ENCODE measurements at places on chromosomes 5 and 9.
A peak's percentile ranks its signal among the peaks of the same experiment; 100 is the strongest.

- no peak for DNase-seq
These were observed 163.3 kb downstream of the MACROH2A1 start for GRCh38 chr5:135235551-135236227.

DNA sequence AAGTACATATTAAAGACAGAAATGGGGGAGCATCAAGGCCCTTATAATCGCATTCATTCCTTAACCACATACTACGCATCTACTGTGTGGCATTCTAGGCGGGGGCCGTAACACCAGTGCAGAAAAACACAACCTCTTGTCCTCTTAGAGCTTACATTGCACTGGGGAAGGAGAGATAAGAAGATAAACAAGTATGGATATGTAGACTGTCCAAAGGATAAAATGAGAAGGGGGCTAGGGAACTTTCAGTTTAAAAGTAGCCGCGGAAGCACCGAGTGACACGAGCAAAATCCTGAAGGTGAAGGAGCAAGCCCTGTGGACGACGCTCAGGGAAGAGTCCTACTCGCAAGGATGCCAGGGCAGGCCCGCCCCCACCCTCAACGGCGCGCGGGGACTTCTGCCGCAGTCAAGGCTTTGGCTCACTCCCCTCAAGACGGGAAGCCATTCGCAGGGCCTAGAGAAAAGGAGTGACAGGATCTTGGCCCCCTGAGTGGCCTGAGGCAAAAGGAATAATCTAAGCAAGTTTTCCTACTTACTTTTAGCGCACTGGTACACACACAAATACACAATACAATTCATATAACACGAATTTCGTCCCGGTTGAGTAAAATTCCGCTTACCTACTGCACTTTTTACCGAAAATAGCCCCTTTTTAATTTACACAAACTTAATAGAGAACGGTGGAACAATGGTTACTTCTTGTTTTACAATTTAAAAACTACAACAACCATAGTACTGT lies 1.3 kb upstream of the NIPBL start:
- DNase-seq, result peak; percentile 35

- no peak for DNase-seq
These were observed 83.2 kb upstream of the ZNF462 start for GRCh38 chr9:106779796-106780195.

GRCh38 chr5:135081240-135081639 lies 47.2 kb upstream of the PITX1 start:
- DNase-seq, result no peak

GRCh38 chr9:122116040-122116439 lies 22.9 kb upstream of the TTLL11 start:
- no peak for DNase-seq

DNA sequence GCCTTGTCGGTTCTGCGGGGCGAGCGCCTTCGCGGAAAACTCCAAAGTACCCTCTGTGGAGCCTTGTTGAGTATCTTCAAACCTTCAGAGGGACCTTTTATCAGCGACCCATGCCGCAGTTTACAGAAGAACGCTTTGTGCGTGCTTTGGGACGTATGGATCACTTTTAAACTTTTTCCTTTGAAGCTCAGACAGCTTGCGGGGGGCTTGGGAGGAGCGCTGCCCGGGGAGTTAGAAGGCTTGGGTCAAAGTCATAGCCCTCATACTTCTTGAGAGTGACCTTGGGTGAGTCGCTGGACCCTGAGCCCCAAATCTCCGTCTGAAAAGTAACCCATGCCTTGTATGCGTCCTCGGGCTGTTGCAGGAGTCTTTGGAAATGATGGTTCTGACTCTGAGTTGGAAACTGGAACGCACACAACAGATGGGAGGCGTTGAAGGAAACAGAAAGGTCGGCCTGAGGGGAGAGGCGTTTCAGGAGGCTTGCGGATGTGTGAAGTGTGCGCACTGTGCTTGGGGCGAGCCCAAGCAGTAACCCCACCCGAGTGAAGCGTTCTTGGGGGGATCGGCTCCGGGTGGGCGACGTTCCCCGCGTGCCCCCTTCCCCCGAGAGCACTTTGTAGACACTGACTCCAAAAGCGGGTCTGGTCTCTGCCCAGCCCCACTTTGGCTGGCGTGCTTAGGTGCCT lies 661 bp upstream of the SLC25A51 start:
- DNase-seq, result no peak

DNA sequence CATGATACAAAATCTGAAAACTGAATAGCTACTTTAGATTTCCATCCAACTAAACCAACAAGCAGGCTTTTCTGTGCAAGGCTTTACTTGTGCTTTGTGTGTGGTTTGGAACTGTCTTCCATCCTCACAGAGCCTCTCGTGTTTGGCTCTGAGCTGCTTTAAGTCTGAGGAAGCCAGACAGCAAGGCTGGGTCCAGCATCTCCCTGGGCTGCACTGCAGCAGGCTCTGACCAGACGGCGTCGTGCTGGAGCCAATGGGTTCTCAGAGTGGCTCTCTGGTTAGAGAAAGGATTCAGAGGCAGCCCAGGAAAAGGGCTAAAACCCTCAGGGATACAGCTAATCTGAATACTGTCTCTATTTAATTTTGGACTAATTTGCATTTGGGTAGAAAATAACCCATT lies 207.9 kb upstream of the EFNA5 start:
- no peak for DNase-seq

GRCh38 chr5:2919310-2920018 lies 168.0 kb upstream of the IRX2 start:
- DNase-seq, result no peak

DNA sequence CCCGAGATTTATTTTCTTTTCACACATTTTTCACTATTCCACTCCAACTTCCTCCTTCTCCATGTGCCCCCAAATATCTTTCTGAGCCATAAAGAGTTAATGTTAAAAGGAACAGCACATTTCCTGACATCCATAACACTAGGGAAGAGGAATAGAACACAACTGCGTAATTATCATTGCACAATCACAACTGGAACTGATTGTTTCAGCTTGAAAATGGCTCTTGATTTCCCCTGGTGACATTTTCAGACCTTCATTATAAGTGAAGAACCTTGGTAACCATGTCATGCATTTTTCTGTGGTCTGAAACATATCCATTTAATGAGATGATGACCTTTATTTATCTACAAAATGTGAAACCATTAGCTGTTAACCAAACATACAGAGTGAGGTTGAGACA lies 82.4 kb downstream of the PCSK1 start:
- DNase-seq, result no peak

DNA sequence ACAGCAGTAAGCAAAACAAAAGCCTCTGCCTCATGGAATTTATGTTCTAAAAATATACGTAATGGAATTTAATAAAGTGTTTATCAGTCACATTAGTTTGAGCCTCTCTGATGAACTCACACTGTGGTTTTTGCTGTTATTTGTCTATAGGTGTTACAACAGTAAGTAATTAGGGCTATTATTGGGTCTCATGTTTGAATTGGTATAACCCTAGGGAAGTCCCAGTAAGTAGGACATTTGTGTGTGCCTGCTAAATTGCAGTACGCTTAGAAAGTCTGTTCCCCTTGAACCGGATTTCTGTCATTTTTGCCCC lies 197.6 kb downstream of the NR3C1 start:
- no peak for DNase-seq

DNA sequence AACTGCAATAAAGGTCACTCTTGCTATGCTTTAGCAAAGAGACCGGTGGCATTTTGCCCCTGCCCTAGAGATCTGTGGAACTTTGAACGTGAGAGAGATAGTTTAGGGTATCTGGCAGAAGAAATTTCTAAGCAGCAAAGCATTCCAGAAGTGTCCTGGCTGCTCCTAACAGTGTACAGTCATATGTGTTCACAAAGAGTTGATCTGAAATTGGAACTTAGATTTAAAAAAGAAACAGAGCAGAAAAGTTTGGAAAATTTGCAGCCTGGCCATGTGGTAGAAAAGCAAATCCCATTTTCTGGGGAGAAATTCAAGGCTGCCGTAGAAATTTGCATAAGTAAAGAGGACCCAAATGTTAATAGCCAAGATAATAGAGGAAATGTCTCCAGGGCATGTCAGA lies 169.2 kb downstream of the FGF1 start:
- DNase-seq, result no peak

DNA sequence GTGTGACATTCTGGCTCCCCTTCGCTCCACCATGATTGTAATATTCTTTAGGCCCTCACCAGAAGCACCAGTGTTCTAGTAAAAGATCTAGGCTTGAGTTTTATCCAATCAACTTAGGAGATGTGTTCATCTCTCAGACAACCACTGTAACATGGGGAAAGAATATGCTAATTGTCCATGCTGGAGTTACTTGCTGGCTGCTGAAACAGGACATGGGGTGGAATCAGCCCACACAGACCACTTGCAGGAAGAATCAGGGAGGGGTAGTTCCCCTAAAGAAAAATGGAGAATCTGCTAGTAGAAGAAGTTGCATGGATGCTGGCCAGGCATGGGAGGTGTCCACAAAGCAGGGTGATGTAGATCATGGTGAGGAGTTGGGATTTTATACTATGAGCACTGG lies 86.2 kb downstream of the FEM1C start:
- no peak for DNase-seq

DNA sequence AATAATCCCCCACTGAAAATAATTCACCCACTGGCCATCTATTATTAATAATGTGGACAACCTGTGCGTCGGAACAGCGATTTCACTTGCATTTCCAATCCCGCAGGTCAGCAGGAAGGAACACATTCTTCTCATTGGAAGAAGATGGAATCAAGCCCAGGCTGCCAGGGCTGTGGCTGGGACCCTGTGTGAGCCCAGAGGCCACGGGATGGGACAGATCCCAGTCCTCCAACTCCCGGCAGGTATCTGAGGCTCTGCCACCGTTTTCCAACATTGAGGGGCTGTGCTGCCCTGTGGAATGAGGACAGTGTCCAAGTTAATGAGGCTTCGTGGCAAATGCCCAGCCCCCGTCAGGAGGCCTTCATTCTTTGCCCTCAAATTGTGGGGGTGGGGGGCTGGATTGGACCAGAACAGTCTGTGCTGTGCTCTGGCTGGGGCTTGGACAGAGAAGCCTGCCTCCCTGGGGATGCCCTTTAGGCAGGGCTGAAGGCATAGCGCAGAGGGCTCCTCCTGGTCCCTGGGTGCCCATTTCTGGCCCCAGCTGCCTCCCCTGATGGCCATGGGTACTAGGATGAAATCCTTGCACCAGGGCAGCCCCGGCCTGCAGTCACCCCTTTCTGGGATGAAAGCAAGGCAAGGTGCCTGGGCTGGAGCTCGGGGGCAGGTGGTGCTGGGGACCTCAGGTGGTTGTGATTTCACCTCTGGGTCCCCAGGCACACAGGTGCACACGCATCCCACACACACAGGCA lies 195.0 kb upstream of the PPP1R26 start:
- no peak for DNase-seq

All from T-helper 22 cell (primary cell).